Inflammatory macrophage treated with lipopolysaccharide for 1 hour (primary cell): ENCODE measurements at places on chromosomes 7 and 10.

DNA sequence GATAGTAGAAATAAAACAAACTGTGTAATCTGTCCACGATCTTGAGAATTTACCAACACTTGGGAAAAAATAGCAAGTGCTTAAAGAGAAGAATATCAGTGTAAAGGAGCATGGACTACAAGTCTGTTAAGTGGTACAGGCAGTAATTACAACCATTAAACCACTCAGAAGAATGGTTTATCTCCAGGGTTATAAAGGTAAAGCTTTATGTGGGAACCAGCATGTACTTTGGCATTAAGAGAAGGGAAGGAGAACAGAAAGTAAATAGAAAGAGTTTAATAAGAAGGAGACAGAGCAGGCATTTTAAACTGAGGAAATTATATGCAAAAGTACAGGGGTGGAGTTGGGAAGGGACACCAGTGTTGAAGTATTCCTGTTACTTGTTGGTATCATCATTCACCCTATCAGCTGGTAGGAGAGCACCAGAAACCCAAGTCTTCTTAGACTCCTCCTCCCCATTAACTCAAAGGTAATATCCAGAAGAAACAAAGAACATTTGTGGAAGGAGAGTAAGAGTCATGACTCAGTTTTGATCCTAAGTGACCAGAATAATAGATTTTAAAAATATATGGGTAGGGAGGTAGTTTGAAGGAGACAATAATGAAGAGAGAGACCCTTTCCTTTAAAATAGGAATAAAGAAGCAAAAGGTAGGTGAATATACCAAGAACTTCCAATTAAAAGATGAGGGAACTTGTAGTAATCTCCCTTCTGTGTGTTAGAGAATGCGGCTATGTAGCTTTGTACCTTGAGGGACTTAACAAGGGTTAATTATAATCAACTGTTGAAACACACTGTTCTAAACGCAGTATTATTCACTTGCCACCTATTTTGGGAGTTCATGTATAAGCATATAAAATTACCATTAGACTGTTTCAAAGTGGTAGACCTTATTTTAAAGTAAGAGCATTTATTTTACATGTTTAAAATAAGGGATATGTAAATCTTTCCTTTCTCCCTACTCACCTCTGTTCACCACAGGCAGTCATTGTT lies 92.1 kb upstream of the STRIP2 start:
- no peak for DNase-seq

DNA sequence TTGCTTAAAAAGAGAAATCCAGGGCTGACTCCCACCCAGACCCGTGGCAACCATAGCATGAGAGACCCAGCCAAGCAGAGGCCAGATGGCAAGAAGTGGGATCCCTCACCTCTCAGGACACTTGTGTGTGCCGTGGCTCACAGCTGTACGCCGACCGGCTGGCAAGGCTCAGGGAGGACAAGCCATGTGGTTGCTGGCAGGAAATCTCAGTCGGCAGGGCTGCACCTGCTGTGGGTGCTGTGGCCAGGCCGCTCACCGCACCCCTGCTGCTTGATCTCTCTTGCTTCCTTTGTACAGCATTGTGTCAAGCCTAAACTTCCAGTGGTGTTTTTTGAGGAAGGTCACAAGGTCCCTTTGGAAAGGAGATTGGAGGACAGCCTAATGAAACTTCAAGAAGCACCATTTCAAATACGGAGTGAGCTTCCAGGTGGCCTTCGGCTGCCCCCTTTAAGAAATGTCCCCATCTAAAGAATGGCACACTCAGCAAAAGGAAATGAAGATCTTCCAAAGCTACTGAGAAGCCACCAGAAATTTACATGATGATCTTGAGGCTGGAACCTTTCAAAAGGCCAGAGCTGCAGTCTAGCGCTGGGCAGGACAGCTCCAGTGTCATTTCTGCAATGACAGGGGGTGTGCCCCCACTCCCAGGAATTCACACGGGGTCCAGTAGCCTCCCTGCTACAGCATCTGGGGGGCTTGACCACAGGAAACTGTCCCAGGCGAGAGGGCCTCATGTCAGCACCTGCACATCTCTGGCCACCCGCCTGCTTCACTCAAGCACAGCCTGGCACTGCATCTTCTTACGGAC lies 409.0 kb upstream of the MGMT start:
- DNase-seq = no peak

GRCh38 chr10:76887223-76888010 lies 750.2 kb downstream of the KCNMA1 start:
- DNase-seq = no peak

- no peak for DNase-seq
Measured at GRCh38 chr7:82697897-82698296, 254.3 kb upstream of the CACNA2D1 start.
